NCI-H524 treated with DMSO at 0.1 percent for 48 hours (cell line): ENCODE measurements at places on chromosomes 12 and 14.
A peak's percentile ranks its signal among the peaks of the same experiment; 100 is the strongest.

DNA sequence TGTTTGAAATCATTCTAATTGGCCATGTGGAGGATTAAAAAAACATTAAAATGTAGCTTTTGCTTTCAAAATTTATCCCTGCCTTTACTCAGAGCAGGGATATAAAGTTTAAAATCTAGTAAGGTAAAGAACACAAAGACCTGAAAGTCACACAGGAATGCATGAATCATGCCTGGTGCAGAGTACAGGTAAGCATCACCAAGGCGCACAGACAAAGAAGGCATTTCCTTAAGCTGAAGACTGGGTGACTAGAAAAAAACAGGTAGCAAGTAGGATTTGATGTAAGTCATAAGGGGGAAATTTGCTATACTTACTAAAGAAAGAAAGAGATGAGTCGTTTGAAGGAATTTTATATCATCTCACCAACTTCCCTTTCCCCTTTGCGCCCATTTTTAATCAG lies 405.6 kb downstream of the GXYLT1 start:
- no peak for DNase-seq

GRCh38 chr12:128823216-128823915 lies 392 bp downstream of the SLC15A4 start:
- no peak for DNase-seq

GRCh38 chr12:11635341-11635740 lies 14.1 kb upstream of the ETV6 start:
- DNase-seq = no peak

DNA sequence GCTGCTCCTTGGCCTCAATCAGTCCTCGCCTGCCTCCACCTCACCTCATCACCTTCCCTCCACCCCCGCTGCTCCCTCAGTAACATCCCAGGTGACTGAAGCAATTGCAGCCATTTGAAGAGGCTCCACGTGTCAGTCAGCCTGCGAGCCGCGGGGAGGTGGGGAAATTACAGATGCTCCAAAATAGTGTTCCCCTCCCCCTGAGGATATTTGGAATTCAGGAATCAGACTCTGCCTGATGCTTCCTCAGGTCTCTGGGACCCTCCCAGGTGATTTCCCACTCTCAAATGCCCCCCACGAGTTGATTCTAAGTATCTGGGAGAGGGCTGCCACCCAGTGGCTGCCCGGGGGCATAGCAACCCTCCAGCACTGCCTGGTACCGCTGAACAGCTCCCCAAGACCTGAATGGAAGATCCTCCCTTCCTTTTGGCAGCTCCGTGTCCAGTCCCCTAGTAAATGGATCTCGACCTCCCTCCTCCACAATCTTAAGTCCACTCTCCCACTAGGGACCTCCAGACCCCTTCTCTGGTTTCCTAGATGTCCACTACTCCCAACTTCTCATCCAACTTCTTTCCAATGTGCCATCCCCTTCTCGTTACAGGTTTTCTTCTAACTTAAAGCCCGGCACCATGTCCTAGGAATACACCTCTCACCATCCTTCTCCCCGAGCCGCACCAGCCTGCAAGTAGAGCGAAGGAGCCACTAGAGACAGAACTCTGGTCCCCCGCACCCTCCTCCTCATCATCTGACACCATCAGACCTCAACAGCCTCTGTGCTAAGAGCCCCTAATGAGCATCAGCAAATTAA lies 1.4 kb upstream of the ASIC1 start:
- peak; percentile 76 for DNase-seq

GRCh38 chr12:104411826-104412641 lies 44.7 kb upstream of the CHST11 start:
- no peak for DNase-seq

DNA sequence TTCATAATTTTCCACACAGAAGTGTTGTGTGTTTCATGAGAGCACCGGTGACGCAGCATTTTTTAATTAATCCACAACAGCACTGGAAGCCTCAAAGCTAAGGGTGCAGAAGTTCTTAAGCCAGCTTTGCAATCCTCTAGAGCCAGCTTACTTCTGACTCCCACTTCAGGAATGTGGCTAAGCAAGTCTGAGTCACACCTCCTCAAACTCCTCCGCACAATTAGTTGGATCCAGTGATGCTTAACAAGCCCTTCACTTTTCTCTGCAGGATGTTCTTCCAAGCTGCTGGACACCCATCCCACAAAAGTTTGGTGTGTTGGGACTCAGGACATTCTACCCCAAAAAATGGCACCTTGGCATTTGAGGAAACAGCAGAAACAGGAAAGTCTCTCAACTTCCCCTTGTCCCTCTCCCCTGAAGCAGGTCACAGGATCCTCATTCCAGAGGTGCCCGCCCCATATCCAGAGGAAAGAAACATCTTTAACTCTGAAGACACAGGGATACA lies 210.0 kb downstream of the PPM1H start:
- DNase-seq = no peak

DNA sequence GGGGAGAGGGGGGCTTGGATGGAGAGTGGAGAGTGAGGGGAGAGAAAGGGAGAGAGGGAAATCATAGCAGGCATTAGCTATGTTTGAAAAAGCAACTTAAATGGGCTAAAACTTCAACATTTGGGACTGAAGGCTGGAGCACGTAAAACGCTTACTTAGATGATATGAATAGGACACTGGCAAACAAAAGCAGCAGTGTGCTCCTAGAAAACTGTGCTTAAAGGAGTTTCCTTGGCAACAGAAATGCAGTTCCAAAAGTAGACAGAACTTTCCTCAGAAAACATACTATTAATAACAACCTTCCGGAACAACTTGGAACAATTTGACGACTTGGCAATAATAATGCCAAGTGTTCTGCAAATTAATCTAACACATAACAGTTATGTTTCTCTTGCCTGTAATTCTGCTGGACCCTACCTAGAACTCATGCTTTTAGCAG lies 235.5 kb upstream of the NPAS3 start:
- no peak for DNase-seq

GRCh38 chr12:114368685-114369452 lies 37.1 kb downstream of the TBX5 start:
- no peak for DNase-seq

DNA sequence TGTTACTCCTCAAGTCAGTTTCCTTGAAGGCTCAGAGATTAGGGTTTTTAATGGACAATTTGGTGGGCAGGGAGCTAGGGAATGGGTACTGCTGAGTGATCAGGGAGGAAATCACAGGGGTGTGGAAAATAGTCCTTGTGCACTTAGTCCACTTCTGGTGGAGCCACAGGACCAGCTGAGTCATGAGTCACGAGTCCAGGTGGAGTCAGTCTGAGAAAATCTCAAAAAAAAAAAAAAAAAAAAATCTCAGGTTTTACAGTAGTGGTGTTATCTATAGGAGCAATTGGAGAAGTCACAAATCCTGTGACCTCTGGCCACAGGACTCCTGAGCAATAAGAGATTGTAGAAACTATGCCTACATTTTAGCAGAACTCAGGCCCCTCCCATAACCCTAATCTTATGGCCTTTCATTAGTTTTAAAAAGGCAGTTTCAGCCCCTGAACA lies 28.2 kb upstream of the AMN1 start:
- no peak for DNase-seq

GRCh38 chr12:123715195-123715594 lies 3.0 kb downstream of the ATP6V0A2 start:
- DNase-seq = no peak

DNA sequence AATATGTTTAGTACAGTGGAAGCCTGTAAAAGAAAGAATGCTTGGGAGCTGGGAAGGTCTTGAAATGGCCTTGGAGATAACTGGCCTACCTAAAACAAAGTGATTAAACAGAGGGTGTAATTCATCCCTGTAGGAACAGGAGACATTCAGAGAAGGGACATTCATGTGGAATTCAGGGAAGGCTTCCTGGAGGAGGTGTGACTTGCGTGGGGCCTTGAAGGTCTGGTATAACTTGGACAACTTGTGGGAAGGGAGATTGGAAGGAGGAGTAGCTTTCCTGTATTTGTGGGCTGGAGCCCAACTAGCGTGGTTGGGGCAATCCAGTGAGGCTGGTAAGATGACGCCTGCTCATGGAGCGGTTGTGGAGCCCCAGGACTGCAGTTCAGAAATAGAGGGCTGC lies 156.4 kb downstream of the AACS start:
- no peak for DNase-seq

GRCh38 chr14:99968941-99969340 lies 96.3 kb upstream of the EVL start:
- DNase-seq = no peak

DNA sequence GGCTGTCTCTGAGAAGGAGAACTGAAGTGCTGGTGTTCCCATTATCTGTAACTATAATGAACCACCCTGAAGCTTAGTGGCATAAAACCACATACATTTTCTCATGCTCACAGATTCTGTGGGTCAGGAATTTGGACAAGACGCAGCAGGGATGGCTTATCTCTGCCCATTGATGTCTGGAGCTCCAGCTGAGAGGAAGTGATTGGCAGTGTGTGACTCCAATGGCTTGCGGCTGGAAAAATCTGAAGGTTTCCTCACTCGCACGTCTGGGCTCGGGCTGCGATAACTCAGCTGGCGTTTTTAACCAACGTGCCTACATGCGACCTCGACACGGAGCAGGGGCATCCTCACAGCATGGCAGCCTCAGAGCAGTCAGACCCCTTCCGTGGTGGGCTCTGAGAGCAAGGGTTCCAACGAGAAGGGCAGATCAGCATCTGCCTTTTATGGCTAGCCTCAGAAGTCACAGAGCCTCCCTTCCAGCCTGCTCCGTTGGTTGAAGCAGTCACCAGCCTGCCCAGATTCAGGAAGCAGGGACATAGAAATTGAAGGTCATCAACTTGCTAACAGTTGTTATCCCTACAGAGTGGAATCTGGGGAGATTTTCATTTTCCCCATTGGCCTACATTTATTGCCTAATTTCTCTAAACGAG lies 143.3 kb upstream of the BCL2L14 start:
- DNase-seq = no peak
